ENCODE measurements at places on chromosomes 3 and 15. TPM values are rescaled to one million over a fixed set of nuclear protein-coding genes. Genes with fewer than 3 reads are reported as not detected.

The LHFPL4 gene
- total RNA-seq, result not detected

The SLC28A1 gene
- total RNA-seq, result not detected

The CLN6 gene
- total RNA-seq, result 6.8 TPM

The TMEM207 gene
- total RNA-seq, result not detected

The KLF15 gene
- 2.6 TPM for total RNA-seq

The CATSPER2 gene
- total RNA-seq, result 0.45 TPM

The RARB gene
- total RNA-seq, result 32.2 TPM

The ST8SIA2 gene
- not detected for total RNA-seq

The GOLGA8H gene
- 0.30 TPM for total RNA-seq

The GABRB3 gene
- total RNA-seq, result 0.45 TPM

The KY gene
- total RNA-seq, result 1.9 TPM

The SCG5 gene
- total RNA-seq, result 100 TPM

The CAMP gene
- not detected for total RNA-seq

The GNAT1 gene
- not detected for total RNA-seq

The SNTN gene
- total RNA-seq, result not detected

The ARPIN gene
- 11.1 TPM for total RNA-seq

The AQP9 gene
- 0.23 TPM for total RNA-seq

The ILDR1 gene
- total RNA-seq, result not detected

The GOLGA8J gene
- 0.12 TPM for total RNA-seq

The C2CD4A gene
- not detected for total RNA-seq

The GALNT15 gene
- total RNA-seq, result 17.0 TPM

The MASP1 gene
- 20.2 TPM for total RNA-seq

The SACM1L gene
- 21.0 TPM for total RNA-seq

The CYP8B1 gene
- total RNA-seq, result not detected

The CTXN2 gene
- not detected for total RNA-seq

The OR5K2 gene
- total RNA-seq, result not detected

The ITIH4 gene
- total RNA-seq, result 0.82 TPM

The GRM2 gene
- 0.12 TPM for total RNA-seq

The SLC4A7 gene
- total RNA-seq, result 111 TPM

The CLRN1 gene
- total RNA-seq, result not detected

The FETUB gene
- total RNA-seq, result not detected

The PARP14 gene
- total RNA-seq, result 48.7 TPM

The PHC3 gene
- 20.9 TPM for total RNA-seq

The GOLGA6D gene
- total RNA-seq, result not detected

The ARF4 gene
- total RNA-seq, result 312 TPM

The MYH15 gene
- total RNA-seq, result 1.1 TPM

The TTC14 gene
- total RNA-seq, result 23.9 TPM

The HDC gene
- not detected for total RNA-seq

Measured in smooth muscle cell of the coronary artery (primary cell).